Gastroesophageal sphincter (tissue), 4 donors: ENCODE measurements at places on chromosomes 16 and 17.

- ATAC-seq, result no peak
- no peak overlapping the region for H3K4me3 ChIP-seq
- H3K36me3 ChIP-seq, result no peaks in the 10 kb centered on the region
- no peaks in the 10 kb centered on the region for H3K4me1 ChIP-seq
- no peaks in the 10 kb centered on the region for H3K27me3 ChIP-seq
Measured at GRCh38 chr17:58621174-58621573, 70.7 kb downstream of the TEX14 start.

DNA sequence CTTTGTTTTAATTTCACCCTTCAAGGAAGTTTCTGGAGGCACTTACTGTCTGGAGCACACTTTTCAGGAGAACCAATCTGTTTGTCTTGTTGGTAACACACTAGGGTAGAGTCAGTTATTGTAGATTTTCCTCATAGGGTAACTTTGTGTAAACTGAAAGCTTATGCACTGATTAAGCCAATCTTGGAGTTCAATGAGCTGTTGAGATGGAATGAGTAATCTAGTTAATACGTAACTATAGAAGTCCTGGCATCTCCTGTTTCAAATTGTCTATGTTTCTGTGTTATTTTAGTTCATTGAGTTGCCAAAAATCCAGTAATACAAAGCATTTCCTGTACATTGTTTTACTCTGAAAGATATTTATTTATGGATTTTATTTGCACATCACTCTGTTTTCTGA lies 111.6 kb upstream of the HAS3 start:
- H3K27ac ChIP-seq, result no peak overlapping the region
- no peak overlapping the region for H3K4me3 ChIP-seq
- no peaks in the 10 kb centered on the region for H3K36me3 ChIP-seq
- H3K27me3 ChIP-seq, result no peaks in the 10 kb centered on the region

DNA sequence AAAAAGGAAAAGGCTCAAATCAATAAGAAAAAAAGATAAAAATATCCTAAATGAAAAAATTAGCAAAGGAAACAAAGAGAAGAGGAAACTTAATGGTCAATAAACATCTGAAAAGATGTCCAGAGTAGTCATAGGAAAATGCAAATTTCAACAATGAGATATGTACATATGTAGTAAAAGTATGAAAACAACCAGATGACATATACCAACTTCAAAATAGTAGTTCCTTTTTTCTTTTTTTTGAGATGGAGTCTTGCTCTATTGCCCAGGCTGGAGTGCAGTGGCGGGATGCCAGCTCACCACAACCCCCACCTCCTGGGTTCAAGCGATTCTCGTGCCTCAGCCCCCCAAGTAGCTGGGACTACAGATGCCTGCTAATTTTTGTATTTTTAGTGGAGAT lies 21.7 kb upstream of the NFAT5 start:
- no peak for ATAC-seq
- H3K4me3 ChIP-seq, result no peak overlapping the region
- no peaks in the 10 kb centered on the region for H3K4me1 ChIP-seq
- peaks cover 9% of the 10 kb centered on the region for H3K27me3 ChIP-seq
- no peak overlapping the region for H3K27ac ChIP-seq

GRCh38 chr17:59845595-59846393 lies 46.9 kb downstream of the TUBD1 start:
- H3K4me1 ChIP-seq, result peaks cover 16% of the 10 kb centered on the region
- peaks cover 7% of the 10 kb centered on the region for H3K36me3 ChIP-seq
- peak; percentile 8 for ATAC-seq
- H3K27me3 ChIP-seq, result no peaks in the 10 kb centered on the region
- no peak overlapping the region for H3K4me3 ChIP-seq
- H3K27ac ChIP-seq, result peak overlapping the region; percentile 85

DNA sequence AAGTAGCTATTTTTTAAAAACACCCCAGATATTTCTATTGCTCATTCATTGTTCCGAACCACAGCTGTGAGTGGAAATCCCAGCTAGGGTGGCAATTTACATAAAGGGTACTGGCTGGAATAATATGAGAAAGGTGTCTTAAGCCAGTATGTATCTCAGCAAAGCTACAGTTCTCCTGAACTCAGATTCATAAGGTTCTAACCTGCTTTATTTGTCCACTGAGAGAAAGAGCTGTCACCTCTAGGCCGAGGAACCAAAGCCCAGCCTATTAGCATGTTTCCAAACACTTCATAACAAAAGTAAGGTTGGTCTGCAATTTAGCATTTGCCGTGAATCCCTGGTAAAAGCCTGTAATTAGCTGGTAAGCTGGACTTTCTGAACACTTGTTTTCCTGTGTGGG lies 57.0 kb upstream of the CLEC19A start:
- H3K27me3 ChIP-seq, result no peaks in the 10 kb centered on the region
- peak overlapping the region; percentile 72 for H3K27ac ChIP-seq
- H3K4me1 ChIP-seq, result peaks cover 37% of the 10 kb centered on the region
- no peak overlapping the region for H3K4me3 ChIP-seq
- no peak for ATAC-seq
- H3K36me3 ChIP-seq, result peaks cover 10% of the 10 kb centered on the region

- no peaks in the 10 kb centered on the region for H3K27me3 ChIP-seq
- peak overlapping the region; percentile 66 for H3K4me3 ChIP-seq
- peak overlapping the region; percentile 89 for H3K27ac ChIP-seq
- peaks cover 3% of the 10 kb centered on the region for H3K4me1 ChIP-seq
Measured at GRCh38 chr17:57954397-57955182, 622 bp downstream of the CUEDC1 start.

GRCh38 chr17:19270704-19271611 lies 33.8 kb downstream of the EPN2 start:
- H3K36me3 ChIP-seq, result peaks cover 4% of the 10 kb centered on the region
- ATAC-seq, result no peak
- H3K4me1 ChIP-seq, result peaks cover 8% of the 10 kb centered on the region
- no peak overlapping the region for H3K4me3 ChIP-seq
- no peaks in the 10 kb centered on the region for H3K27me3 ChIP-seq
- no peak overlapping the region for H3K27ac ChIP-seq

DNA sequence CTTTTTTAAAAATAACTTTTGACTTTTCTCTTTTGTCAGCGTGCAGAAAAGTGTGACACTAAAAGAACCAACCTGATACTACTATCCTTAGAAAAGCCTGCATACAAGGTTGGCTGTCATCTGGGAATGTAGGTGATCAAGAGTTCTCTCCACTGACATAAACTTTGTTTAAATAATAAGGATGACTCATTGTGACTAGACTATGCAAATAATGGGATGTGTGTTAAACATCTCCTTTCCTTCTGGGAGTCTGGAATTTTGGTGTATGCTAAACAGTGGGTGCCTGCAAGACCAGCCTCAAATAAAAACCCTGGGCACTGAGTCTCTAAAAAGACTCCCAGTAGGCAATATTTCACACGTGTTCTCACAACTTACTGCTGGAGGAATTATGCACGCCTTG lies 373.4 kb downstream of the CNTNAP4 start:
- H3K27me3 ChIP-seq, result no peaks in the 10 kb centered on the region
- no peak overlapping the region for H3K4me3 ChIP-seq
- ATAC-seq, result no peak
- H3K27ac ChIP-seq, result no peak overlapping the region
- H3K36me3 ChIP-seq, result no peaks in the 10 kb centered on the region

DNA sequence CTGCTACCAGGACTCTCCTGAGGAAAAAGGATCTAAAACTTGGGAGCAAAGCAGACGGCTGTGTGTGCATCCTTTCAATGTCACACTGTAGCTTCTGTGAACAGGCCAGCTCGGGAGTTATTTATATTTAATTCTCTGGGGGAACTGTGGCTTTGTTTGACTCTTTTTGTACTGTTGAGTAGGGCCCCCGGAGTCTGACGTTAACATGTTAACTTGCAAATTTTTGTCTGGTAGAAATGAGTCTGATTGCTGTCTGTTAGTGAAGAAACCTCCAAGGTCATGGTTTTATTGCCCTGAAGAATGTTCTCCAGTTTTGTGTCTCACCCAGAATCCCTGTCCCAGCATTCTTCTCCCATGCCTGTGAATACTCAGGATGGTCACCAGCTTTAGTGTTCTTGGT lies 14.2 kb upstream of the KCNG4 start:
- no peak for ATAC-seq
- no peak overlapping the region for H3K4me3 ChIP-seq
- H3K27ac ChIP-seq, result no peak overlapping the region
- H3K4me1 ChIP-seq, result no peaks in the 10 kb centered on the region
- H3K36me3 ChIP-seq, result no peaks in the 10 kb centered on the region

GRCh38 chr16:83338941-83339340 lies 468.8 kb upstream of the HSBP1 start:
- no peak for ATAC-seq
- no peaks in the 10 kb centered on the region for H3K36me3 ChIP-seq
- H3K4me1 ChIP-seq, result no peaks in the 10 kb centered on the region
- H3K27ac ChIP-seq, result no peak overlapping the region
